ENCODE measurements at places on chromosomes 4 and X.

GRCh38 chrX:41559235-41560052 is 112.3 kb downstream of the NYX start:
- DNase-seq: no peak

DNA sequence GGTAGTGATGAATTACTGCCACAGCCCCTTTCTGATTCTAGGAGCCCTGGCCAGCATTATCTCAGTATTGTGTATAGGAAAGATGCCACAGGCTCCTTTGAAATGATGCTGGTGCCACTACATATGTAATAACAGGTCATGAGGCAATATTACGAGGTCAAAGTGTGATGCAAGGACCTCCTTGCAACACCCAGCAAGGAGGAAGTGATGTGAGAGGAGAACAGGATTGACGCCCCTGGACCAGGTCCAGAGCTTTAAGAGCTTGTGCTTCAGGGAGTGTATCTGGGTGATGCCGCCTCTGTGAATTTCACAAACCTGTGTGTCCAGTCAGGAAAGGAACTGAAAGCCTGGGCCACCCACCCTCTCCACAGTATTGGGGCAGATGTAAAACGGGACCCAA is 261.8 kb downstream of the MID1IP1 start:
- DNase-seq: no peak

DNA sequence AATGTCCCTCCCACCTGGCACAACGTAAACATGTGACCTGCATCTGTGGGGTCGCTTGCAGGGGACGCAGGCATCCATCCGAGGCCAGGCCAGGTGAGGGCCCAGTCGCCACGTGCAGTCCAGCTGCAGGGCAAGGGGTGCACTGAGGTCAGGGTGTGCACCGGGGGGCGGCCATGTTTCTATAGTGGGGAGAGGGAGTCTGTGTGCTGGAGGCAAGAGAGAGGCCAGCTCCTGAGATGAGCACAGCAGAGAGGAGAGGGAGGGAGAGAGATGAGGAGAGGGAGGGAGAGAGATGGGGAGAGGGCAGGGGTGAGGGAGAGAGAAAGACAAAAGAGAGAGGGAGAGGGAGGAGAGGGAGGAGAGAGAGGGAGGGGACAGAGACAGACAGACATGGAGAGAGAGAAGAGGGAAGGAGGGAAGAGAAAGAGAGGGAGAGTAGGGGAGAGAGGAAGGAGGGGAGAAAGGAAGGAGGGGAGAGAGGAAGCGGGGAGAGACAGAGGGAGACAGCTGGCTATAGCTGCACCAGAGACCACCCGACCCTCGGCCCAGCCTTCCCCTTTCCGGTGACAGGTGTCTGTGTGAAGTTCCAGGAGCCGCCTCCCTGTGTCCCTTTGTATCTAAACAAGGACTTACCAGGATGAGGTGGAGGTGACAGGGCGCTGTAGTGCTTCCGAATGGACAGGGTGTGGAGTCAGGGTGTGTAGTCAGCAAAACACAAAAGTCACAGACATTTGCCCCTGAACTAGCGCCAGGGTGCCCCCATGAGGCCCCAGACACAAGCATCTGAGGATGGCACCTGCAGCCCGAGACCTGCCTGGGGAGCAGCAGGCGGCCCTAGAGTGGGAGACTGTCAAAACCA is 68.7 kb downstream of the ADRA2C start:
- DNase-seq: no peak

DNA sequence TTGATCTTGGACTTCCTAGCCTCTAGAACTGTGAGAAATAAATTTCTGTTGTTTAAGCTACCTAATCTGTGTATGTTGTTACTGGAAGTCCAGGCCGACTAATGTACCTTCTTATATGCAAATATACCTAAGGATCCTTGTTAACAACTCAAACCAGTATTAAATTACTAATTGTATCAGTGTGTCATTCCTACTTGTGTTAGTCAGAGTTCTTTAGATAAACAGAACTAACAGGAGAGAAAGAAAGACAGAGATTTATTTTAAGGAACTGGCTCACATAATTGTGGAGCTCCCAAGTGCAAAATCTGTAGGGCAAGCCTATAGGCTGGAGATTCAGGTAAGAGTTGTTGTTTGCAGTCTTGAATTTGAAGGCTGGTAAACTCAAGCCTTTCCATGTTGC is 120.0 kb downstream of the ADGRL3 start:
- no peak for DNase-seq

GRCh38 chr4:120317713-120318112 is 251.1 kb upstream of the MAD2L1 start:
- no peak for DNase-seq

- DNase-seq: no peak
Observed at GRCh38 chr4:5041699-5042098, 9.6 kb upstream of the STK32B start.

- DNase-seq: no peak
Observed at GRCh38 chr4:44978020-44978419, 251.7 kb upstream of the GNPDA2 start.

DNA sequence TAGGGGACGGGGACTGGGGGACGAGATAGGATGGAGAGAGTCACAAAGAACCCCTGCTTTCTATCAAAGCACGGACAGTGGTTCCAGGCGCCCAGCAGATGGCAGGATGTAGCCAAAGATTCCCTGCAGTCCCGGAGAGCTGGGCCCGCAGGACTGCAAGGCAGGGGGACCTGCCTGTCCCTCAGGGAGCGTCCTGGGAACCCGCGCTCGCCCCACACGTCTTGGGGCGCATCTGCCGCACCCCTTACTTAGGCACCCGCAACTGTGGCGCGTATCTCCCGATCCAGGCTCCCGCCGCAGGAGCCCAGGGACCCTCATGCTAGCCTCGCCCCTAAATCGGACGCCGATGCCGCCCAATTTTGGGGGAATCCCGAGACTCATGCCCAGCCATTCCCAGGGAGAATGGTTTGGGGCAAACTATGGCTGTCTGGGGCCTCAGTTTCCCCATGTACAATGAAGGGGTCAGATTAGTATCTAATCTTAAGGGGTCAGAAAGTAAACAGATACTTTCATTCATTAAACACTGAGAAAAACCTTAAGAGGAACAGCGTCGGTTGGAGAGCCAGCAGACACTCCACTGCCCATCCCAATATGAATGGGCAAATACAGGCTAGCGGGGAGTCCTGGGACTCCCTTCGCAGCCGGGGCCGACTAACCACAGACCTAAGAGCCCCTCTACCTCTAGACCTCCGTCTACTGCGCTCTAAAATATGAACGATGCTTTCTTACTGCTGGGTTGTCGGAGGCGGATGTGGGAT is 581 bp upstream of the STK32B start:
- DNase-seq: peak; percentile 65

DNA sequence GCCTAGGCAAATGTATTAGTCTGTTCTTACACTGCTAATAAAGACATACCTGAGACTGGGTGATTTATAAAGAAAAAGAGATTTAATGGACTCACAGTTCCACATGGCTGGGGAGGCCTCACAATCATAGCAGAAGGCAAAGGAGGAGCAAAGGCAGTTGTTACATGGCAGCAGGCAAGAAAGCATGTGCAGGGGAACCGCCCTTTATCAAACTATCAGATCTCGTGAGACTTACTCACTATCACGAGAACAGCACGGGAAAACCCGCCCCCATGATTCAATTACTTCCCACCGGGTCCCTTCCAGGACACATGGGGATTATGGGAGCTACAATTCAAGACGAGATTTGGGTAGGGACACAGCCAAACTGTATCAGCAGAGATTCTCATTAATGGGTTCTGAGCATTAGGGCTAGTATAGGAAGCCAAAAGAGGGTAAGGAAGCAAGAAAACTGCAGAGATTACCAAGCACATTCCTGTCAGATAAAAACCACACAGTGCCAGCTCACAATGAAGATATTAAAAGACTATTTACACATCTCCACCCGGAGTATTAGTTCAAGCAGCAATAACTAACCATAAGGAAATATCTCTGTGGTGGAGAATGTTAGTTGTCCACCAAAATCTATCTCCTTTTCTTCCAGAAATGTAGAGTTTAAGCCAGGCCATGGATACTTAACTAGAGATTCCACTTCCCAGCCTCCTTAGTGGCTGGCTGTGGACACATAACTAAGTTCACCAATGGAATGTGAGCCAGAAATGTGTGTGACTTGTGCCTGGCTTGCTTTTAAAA is 61.2 kb upstream of the HOPX start:
- DNase-seq: no peak

- DNase-seq: no peak
Observed at GRCh38 chr4:41092128-41092527, 122.2 kb downstream of the APBB2 start.

GRCh38 chr4:3217266-3217665 is 31.7 kb upstream of the MSANTD1 start:
- no peak for DNase-seq

DNA sequence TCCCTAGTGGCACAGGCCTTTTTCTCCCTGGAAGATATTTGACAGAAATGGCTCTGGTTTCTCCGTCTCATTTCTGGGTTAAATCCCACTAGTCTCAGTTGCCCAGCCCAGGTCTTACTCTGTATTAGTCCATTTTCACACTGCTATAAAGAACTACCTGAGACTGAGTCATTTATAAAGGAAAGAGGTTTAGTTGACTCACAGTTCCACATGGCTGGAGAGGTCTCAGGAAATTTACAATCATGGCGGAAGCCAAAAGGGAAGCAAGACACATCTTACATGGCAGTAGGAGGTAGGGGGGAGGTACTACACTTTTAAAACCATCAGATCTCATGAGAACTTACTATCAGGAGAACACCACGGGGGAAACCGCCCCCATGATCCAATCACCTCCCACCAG is 81.9 kb downstream of the FHDC1 start:
- no peak for DNase-seq

GRCh38 chr4:138330531-138330930 is 88.4 kb upstream of the SLC7A11 start:
- DNase-seq: no peak

DNA sequence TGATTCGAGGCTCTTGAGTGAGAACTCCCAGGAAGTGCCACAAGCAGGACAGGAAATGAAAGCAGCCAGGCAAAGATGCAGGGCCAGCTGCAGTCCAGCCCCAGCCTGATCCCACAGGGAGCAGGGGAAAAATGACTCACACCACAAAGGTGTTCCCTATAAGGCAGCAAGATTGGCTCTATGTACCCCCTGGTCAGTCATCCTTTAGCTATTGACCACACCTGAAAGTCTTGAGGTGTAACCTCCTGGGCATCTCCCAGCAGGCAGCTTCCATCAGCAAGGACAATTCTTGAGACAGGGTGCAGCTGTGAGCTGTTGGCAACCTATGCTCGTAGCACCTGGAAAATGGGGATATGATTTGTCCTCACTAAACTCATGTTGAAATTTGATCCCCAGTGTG is 27.9 kb upstream of the EXOC1L start:
- DNase-seq: no peak

DNA sequence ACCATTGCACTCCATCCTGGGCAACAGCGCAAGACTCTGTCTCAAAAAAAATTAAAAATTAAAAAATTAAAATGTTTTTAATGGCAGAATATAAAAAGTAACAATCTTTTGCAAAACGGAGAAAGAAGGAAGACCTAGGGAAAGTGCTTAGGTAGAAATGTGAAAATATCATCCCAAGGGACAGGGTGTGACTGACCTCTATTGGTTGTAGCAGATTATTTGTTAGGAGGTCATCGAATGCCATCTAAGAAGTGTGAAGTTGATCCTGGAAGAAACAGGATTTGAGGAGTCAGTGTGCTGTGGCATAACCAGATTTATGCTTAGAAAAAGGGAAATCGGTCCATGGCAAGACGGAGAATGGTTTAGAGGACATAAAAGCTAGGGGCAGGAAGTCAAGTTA is 18.1 kb upstream of the C4orf36 start:
- DNase-seq: no peak

- no peak for DNase-seq
Observed at GRCh38 chr4:111798840-111799239, 346.4 kb upstream of the FAM241A start.

DNA sequence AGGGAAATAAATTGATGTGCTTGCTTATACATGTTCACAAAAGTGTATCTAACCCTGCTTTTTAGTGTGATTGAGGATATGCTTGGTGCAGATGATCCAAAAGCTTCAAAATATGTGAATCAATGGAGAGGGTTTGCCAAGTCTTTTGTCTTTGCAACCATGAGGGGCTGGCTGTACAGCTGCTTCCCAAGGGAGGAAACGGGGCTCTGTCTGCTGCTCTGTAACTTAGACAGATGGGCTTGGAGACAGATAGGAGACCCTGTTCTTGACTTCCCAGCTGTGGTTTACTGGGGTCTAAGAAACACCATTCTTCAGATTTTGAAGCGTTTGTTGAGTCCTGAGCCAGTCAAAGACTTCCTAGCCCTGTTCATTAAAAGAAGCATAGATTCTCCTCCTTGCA is 152.3 kb downstream of the DCLK2 start:
- no peak for DNase-seq

DNA sequence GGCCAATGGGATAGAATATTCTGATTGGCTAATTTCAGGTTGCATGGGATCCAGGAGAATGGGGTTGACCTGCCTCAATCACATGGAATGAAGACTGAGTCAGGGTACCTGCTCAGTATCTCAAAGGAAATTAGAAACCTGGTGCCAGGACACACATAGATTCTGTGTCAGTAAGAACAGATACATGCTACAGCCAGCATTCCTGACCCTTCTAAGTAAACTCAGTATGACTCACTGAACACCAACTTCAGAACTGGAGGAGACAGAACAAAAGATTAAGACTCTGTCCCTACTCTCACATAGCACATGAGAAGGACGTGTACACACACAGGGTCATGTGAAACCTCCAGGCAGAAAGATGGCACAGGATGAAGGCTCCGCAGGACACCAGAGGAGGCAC is 54.5 kb downstream of the FAM184B start:
- DNase-seq: no peak
